ENCODE measurements at places on chromosomes 2 and 18. TPM values are rescaled to one million over a fixed set of nuclear protein-coding genes. Genes with fewer than 3 reads are reported as not detected.

ANKRD30BL gene
- total RNA-seq = not detected

PLCL1 gene
- total RNA-seq = not detected

PHOSPHO2 gene
- total RNA-seq = 3.0 TPM

EN1 gene
- not detected for total RNA-seq

SCTR gene
- total RNA-seq = not detected

NPC1 gene
- 104 TPM for total RNA-seq

TPO gene
- total RNA-seq = not detected

RESP18 gene
- total RNA-seq = not detected

SP5 gene
- not detected for total RNA-seq

ZSWIM2 gene
- total RNA-seq = not detected

SLC39A10 gene
- total RNA-seq = 54.5 TPM

IL18R1 gene
- total RNA-seq = 1.2 TPM

Measured in mammary epithelial cell (primary cell).